ENCODE measurements at places on chromosomes 3 and 15.

GRCh38 chr3:161266731-161267150, 45.6 kb downstream of the NMD3 start:
- no peak for DNase-seq

- no peak for DNase-seq
Observed at GRCh38 chr3:13021141-13022114, 51.8 kb downstream of the IQSEC1 start.

GRCh38 chr3:114566767-114567166, 272.9 kb downstream of the TIGIT start:
- no peak for DNase-seq

- peak; percentile 45 for DNase-seq
Observed at GRCh38 chr3:47578119-47578632, 489 bp downstream of the CSPG5 start.

GRCh38 chr3:142530296-142530695, 48.2 kb downstream of the ATR start:
- DNase-seq: no peak

- no peak for DNase-seq
Observed at GRCh38 chr3:104629038-104629437, 737.7 kb upstream of the ALCAM start.

DNA sequence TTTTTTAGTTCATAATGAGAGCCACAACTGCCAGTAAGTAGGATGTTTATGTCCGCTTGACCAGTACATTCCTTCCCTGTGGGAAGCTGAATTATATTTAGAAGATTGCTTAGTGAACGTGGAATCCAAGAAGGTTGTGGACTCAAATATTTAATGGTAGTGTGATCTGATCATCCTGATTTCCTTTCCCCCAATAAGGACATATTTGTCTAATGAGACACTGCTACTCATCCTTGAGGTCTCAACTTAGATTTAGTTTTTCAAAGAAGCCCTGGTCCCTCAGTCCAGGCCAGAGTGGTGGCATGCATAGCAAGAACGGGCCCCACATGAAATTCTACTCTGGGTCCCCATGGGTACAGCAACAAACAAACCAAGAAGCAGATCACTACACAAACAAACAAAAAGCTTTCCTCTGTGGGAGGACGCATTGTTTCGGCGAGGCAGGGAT, 60.8 kb downstream of the USP13 start:
- DNase-seq: no peak

DNA sequence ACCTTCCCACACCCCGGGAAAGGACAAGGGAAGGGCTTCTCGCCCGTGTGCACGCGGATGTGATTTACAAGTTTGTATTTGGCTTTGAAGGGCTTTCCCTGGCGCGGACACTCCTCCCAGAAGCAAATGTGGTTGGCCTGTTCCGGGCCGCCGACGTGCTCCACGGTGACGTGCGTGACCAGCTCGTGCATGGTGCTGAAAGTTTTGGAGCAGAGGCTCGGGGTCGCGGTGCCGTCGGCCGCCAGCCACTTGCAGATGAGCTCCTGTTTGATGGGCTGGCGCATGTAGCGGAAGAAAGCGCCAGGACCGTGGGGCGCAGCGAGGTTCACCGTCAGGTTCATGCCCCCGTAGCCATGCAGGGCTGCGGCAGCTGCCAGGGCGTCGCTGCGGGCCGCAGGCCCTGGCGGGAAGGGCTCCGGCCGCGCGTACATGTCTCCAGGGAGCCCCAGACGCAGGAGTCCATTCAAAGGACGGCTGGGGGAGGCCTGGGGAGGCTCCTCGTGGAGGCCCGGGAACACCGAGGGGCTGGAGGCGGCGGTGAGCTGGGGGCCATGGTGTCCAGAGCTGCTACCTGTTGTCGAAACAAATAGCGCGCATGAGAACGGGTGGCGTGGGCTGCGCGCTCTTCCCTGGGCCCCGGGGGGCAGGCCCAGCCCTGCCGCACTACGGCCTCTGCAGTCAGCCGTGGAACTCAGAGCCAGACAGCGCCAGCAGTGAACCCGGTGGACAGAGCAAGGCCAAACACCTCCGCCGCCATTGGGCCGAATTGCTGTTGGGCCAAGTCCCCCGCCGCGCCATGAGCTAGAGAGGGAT, 10.2 kb downstream of the ZIC4 start:
- DNase-seq: no peak

- no peak for DNase-seq
Observed at GRCh38 chr3:10628891-10629670, 123.7 kb upstream of the ATP2B2 start.

DNA sequence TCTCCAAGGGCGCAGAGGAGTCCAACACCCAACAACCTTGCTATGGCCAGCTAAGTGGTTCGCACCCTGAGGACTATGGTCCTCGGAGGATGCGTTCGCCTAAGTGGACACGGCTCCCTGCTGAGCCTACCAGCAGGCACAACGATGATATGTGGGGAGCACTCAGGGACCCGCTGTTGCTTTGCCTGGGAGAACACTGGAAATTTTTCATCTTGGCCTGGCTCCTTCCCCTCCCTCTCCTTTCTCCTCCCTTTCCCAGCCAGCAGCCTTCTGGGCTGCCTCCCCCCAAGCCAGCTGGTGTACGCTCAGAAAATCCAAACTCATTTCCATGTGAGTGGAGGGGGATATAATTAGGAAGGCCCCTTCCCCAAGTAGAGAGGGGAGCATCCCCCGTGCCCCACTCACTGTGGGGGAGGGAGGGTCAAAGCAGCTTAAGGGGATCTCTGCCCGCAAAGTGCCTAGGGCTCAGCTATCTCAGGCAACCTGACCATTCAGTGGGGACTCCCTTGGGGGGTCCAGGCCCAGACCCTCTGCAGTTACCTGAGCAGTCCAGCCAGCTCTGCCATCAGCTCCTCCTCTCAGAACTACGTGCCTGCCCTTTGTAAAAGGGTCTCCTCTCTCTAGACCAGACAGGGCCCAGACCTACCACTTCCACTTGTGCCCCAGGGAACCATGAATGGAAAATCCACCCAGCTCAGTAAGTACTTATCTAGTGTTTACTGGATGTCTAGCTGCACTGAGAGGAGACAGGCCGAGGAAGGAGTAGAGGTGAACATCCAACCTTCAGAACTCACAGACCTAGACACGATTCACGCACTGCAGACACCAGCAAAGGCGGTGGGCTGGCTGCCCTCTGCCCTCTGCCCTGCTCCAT, 742 bp upstream of the SEMA7A start:
- no peak for DNase-seq

GRCh38 chr3:52236424-52236886, 2.5 kb downstream of the TWF2 start:
- DNase-seq: no peak

DNA sequence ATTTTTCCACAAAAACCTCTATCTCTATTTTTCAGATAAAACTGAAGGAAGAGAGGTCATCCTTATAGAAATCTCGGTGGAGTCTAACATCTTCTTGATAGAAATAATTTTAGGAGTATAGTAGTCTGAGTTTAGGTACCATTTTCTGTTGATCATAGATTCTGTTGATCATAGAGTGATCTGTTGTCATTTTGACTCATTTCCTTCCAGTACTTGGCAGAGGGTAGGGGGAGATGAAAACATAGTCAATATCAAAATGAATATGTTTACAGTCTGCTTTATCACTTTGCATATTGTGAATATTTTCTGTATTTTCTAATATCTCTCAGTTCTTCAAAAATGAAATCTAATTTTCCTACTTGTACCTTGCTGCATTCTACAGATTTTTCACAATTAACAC, 353.4 kb downstream of the FEZF2 start:
- no peak for DNase-seq

DNA sequence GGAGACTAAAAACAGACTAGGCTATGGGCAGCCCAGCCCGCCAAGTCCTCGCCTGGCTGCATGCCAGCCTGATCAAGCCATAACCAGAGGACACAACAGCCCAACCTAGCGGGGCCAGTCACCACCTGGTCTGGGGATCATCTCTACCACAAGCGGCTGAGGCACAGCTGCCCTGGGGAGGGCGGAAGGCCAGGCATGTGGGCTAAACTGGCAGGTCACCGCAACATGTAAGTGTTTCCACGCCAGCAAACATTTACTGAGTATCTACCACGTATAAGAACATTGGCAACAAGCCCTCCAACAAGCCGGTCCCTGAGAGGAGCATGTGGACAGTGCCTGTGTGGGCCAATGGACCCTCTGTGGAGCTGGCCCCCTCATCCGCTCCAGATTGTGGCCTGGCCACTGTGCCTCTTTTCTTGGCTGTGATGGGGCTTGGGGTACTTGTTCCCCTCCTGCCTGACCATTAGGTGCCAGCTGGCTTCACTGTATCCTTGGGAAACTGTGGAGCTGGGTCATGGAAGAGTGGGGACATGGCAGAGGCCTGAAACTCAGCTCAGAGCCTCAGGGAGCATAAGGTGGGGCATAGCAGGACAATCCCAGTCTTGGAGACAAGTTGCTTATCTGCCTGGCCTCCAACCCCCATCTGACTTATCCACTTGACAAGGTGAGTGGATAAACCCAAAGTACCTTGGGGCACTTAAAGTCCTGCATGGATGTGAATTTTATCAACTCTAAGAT, 9.0 kb downstream of the UBXN7 start:
- DNase-seq: no peak

DNA sequence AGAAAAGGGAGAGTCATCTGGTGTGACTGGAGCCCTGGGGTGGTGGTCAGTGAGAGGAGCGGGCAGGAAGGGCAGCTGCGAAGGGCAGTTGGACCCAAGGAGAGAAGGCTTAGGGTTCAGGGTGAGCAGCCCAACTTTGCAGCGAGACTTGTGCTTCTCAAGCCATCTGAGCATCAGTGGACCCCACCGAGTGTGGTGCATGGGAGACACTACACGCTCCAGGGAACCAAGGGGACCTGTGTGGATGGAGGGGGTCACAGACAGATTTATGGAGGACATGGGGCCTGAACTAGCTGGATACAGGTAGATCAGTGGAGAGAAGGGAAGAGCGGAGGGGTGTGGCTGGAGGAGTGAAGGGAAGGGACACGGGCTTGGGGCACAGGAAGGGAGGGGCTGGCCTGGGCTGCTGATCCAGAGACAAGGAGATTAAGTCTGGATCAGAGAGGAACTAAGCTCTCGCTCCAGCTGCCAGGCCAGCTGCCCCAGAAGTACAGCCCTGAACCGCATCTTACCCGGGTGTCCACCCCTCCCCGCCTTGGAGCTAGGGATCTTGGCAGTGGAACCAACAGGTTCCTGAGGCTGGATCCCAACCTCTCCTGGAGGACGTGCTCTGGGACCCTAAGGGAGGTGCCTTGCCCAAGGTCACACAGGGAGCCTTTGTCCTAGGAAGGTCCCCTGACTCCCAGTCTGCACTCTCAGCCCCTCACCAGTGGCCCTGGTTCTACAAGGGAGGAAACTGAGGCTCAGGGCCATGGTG, 120.5 kb downstream of the CORO2B start:
- DNase-seq: no peak

- DNase-seq: no peak
Observed at GRCh38 chr3:177753451-177754155, 556.3 kb upstream of the TBL1XR1 start.

DNA sequence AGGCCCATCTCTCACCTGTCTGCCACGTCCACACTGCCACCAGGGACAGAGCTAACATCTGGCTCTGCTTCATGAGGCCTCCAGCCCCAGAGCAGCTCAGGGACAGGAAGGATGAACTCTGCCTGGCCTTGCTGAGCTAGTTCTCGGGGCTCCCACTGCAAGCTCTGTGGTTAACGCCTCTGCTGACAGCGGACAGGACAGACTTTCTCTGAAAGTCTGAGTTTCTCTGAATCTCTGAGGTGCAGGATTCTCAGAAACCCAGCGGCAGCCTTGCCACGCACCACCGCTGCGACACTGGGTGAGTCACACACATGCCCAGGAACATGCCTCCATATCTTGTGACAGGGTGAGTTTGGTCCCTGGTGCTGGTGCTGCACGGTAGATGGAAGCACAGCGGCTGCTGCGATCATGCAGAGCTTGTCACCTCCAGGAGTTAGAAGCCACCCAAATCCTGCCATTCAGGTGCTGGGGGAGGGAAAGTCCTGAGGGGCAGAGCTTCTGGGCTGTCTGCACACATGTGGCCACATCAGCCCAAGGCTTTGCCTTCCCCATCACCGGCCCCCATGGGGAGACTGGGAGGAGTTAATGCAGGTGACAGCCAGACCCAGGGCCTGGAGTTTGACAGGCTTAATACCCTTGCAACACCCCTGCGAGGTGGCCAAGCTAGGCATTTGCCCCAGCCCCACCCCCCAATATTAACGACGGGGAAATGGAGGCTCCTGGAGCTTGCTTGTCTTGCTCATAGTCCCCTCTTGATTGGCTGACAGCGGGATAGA, 267.0 kb downstream of the PLCL2 start:
- DNase-seq: peak; percentile 87

- DNase-seq: no peak
Observed at GRCh38 chr3:149781211-149781610, 11.1 kb downstream of the ANKUB1 start.

GRCh38 chr15:58063614-58064013, 1.9 kb downstream of the ALDH1A2 start:
- DNase-seq: no peak

- DNase-seq: no peak
Observed at GRCh38 chr15:97059281-97059680, 728.8 kb downstream of the NR2F2 start.

DNA sequence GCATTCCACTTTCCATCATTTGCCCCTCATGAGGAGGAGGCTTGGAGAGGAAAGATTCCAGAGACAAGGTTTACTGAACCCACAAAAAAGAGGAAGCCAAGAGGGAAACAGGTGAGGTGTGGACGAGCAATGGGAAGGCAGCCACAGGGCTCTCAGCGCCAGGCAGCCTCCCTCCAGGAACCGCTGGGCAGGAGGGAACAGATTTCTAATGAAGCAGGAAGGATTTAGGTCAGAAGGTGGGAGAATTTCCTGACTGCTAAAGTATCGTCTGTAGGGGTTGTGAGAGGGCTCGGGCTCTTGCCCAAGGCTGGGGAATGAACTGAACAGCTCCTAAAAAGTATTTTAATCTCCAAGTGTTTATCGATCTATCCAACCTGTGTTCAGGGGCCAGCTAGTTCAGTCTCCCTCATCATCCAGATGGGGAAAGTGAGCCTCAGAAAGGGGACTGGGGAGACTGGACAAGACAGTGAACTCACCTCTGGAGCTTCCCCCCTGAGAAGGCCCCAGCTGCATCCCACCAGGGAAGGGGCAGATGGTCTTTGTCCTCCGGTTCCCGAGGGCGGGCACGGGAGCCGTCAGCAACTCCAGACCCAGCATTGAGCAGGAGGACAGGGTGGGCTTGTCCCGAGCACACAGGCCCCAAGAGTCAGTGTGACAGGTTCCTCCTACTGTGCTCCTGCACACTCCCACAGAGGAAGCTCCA, 10.5 kb downstream of the LOXL1 start:
- no peak for DNase-seq

DNA sequence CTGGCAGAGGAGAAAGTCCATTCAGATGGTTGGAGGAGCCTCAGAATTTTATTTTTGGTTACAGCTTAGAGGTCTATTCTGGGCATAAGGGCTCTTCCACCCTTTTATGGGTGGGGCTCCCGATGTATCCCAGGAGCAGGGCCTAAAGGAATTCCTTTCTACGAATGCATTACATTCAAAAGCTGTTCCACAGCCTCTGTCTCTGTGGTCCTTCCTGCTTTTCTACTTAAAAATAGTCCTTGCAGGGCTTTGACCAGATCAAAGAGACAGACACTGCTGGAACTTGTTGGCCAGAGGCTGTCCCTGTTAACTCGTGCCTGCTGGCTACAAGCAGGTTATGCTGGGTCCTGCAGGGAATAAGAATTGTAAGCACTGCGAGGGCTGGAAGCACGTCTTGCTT, 14.4 kb upstream of the NOX5 start:
- no peak for DNase-seq
